NCI-H1930 (cell line): ENCODE measurements at places on chromosomes 13 and 19.
A peak's percentile ranks its signal among the peaks of the same experiment; 100 is the strongest.

GRCh38 chr13:102237230-102237629 lies 164.6 kb downstream of the FGF14 start:
- DNase-seq, result no peak

- no peak for DNase-seq
Measured at GRCh38 chr13:74040200-74040599, 94.0 kb downstream of the KLF12 start.

DNA sequence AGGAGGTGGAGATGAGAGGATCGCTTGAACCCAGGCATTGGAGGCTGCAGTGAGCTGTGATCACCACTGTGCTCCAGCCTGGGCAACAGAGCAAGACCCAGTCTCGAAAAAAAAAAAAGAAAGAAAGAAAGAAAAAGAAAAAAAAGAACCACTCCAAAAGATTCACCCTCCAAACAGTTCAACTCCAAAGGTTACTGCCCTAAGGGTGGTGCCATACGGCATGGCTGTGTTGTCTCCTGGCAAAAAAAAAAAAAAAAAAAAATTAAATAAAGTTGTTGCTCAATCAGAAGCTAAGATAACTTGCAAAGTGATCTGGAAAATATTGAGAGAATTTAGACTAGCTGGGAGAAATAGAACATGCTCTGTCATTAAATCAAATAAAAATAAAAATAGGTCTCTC lies 79.5 kb downstream of the KCTD15 start:
- DNase-seq, result no peak

DNA sequence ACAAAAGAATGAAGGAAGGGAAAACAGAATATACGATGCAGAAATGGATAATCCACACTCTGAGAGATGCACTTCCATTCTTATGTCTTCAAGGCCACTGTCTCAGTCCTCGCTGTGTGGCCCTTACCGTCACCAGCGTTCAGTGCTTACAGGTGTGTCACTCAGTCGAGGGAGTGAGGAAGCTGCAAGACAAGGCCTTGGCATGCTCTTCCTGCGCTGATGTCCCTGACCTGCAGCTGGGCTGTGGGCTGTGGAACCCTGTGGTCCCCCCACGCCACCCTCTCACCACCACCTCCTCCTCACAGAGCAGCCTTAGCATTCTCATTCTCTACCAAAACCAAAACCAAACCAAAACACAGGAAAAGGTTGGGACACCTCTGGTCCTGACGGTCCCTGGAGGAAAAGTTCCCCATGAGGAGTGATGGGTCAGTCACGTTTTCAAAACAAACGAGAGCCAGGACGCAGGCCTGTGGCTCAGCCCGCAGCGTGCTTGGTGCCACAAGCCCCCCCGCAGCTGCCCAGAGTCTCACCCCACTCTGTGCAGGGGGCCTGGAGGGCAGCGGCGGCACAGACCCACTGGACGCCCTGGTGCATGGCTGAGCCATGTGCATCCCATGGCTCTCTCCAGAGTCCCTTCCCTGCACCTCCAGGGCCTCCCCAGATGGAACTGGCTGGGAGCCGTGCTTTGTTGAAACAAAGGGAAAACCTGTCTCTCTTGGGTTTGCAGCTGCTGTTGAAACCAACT lies 48.2 kb upstream of the GPR183 start:
- DNase-seq, result no peak

- DNase-seq, result no peak
Measured at GRCh38 chr13:113959198-113959597, 14.7 kb downstream of the C13orf46 start.

- DNase-seq, result peak; percentile 53
Measured at GRCh38 chr19:8050274-8051096, 2.1 kb upstream of the CCL25 start.

DNA sequence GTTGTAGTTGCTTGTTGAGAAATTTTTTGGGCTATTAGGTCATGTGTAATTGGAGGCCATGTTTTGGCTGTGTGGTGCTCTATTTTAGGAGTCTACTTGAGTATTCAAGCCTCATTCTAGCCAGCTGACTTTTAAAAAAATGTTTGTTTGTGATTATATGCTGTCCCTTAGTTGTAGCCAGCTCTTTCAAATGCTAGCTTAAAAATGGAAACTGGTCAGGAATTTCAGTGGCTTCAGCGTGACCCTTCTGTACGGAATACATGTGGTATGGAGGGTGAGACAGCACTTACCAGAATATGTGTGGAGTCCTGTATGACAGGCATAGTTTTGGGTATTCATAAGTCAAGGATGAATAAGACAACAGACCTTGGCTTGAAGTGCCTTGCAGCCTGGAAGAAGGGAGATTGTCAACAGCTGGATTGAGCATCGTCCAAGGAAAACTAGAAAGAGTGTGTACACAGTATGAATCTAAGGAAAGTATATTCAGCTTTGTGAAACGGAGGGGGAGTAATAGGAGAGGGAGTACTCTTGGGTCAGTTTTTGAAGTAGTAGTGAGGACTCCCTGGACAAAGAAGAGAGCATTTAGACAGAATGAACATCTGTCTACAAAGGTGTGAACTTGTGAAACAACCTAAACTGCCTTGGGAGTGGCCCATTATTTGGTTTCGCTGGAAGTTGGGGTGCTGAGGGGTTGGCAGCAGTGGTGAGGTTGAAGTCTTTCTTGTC lies 20.0 kb upstream of the WTIP start:
- no peak for DNase-seq

DNA sequence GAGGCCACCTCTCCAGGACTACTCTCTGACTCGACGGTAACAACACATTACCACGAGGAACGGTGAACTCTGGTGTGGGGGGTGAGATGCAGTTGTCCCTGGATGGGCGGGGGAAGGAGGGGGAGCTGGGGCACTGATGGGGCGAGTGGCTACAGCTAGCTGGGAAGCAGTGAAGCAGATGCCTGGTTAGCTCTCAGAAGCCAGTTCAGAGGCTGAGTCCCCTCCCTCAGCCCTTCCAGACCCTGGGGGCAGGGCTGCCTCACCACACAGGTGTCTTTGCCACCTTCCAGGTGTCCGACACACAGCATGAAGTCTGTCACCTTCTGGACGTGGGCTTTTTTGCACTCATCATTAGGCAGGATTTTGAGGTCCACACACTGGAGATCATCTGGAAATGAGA lies 4.0 kb downstream of the KLK1 start:
- no peak for DNase-seq

- DNase-seq, result no peak
Measured at GRCh38 chr19:18401580-18402112, 4.2 kb upstream of the LRRC25 start.
